H1 (cell line): ENCODE measurements at places on chromosomes 3 and 15.
A peak's percentile ranks its signal among the peaks of the same experiment; 100 is the strongest.

DNA sequence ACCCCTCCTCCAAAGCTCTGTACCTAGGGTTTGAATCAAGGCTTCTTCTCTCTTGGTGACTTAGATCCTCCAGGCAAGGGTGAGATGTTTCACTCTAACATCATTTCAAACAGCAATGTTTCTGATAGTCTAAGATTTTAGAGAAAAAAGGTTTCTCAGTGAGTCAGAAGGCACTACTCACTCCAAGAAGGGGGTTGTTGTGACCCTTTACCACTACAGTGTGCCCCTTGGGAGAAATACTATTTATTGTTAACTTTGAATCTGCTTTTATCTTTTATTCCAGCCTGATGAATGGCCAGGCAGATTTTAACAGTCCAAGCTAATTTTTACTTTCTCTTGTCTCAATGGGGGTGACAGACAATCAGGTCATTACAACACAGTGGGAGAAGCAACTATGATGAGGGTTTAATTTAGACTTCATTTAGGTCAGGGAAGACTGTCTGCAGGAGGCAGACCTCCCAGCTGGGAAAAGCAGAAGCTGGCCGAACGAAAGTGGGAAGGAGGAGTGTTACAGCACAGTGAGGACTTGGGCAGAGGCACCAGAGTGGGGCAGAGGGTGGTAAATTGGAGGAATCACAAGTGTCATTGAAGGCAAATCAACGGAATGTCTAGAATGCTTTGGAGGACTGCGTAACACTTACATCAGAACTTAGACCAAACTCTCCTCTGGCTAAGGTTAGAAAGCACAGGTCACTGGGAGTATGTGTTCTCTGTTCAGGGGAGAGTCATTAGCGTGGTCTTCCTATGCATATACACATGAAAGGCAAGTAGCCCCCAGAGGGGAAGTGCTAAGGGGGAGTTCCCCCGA lies 21.2 kb downstream of the ZNF860 start:
- no peaks in the 10 kb centered on the region for H3K27me3 ChIP-seq
- peaks cover 14% of the 10 kb centered on the region for H3K4me1 ChIP-seq
- H3K4me3 ChIP-seq: no peak overlapping the region
- no peak for DNase-seq

GRCh38 chr15:100694381-100695021 lies 92.1 kb downstream of the ASB7 start:
- no peak for DNase-seq
- H3K36me3 ChIP-seq: no peaks in the 10 kb centered on the region
- H3K27me3 ChIP-seq: no peaks in the 10 kb centered on the region
- no peak overlapping the region for H3K4me3 ChIP-seq
- no peaks in the 10 kb centered on the region for H3K4me1 ChIP-seq

DNA sequence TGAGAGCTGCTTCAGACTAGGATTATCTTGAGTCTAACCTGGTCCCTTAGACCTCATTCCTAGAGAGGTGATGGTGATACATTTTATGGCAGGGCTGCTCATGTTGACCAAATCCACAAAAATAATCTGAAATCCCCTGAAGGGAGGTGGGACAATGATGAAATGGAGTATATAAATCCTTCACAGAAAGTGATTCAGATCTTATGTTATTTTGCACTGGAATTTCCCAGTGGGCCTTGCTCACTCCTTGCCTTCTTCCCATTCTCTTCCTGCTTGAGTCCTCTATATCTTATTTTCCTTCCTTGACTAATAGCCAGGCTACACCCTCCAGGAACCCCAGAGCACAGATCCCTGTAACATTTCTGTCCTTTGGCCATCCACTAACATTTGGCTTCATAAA lies 10.4 kb upstream of the TMEM202 start:
- no peak overlapping the region for H3K4me3 ChIP-seq
- H3K36me3 ChIP-seq: no peaks in the 10 kb centered on the region
- H3K27me3 ChIP-seq: no peaks in the 10 kb centered on the region

- no peak for DNase-seq
- H3K27me3 ChIP-seq: no peaks in the 10 kb centered on the region
- H3K4me1 ChIP-seq: no peaks in the 10 kb centered on the region
- no peak overlapping the region for H3K4me3 ChIP-seq
Measured at GRCh38 chr15:58451826-58452225, 20.0 kb downstream of the LIPC start.

DNA sequence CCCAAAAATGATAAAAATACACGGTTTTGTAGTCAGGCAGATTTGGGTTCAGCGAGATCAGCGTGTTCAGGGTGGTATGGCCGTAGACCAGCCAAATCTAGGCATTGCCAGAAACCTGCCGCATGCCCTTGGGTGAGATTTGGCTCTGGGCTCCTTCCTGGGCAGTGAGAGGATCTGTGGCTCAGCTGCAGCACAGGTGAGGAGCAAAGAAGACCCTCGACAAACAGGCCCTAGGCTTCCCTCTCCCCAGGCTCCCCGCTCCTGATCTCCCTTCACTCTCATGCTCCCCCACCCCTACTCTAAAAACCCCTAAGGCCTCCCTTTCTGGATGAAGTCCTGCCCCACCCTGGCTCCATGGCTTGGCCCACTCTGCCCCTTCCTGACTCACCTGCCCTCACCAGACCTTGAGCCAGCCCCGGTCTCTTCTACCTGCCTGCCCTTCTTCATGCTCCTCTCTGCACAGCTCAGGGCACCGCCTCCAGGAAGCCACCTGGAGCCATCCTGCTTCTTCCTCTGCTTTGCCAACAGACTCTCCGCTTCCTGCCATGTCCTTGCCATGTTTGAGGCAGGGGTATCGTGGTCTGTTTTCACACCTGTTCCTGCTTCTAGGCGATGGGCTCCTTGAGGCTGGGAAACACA lies 88.1 kb downstream of the CORO2B start:
- peak; percentile 45 for DNase-seq
- no peaks in the 10 kb centered on the region for H3K36me3 ChIP-seq
- H3K4me1 ChIP-seq: peaks cover 12% of the 10 kb centered on the region
- H3K4me3 ChIP-seq: no peak overlapping the region
- H3K27ac ChIP-seq: 0 out of 2 replicates have a peak overlapping the region, but pooled peaks have one; percentile 44

- H3K36me3 ChIP-seq: no peaks in the 10 kb centered on the region
- no peaks in the 10 kb centered on the region for H3K27me3 ChIP-seq
- no peak for DNase-seq
- no peak overlapping the region for H3K27ac ChIP-seq
- no peak overlapping the region for H3K4me3 ChIP-seq
Measured at GRCh38 chr3:113575206-113575605, 42.9 kb downstream of the SIDT1 start.

DNA sequence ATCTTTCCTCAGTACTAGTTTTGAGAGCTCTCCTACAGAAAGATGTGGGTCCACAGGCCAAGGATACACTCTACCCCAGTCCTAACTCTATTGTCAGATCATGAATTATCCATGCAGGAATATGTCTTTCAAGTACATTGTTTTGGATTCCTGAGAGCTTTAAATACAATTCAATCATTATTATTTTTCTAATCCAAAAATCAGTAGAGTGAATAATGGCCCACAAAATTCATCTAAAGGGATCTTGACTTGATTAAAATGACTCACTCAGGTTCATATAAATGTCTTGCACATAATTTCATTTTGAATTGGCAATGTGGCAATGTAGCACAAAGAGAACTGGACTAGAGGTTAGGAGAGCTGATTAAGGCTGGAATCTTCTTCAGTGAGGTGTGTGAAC lies 93.9 kb downstream of the ZPLD1 start:
- H3K36me3 ChIP-seq: no peaks in the 10 kb centered on the region
- DNase-seq: no peak
- no peak overlapping the region for H3K27ac ChIP-seq
- no peak overlapping the region for H3K4me3 ChIP-seq
- no peaks in the 10 kb centered on the region for H3K27me3 ChIP-seq

- no peak overlapping the region for H3K27ac ChIP-seq
- DNase-seq: no peak
- H3K27me3 ChIP-seq: no peaks in the 10 kb centered on the region
Measured at GRCh38 chr3:167116120-167116922, 263.8 kb downstream of the ZBBX start.

DNA sequence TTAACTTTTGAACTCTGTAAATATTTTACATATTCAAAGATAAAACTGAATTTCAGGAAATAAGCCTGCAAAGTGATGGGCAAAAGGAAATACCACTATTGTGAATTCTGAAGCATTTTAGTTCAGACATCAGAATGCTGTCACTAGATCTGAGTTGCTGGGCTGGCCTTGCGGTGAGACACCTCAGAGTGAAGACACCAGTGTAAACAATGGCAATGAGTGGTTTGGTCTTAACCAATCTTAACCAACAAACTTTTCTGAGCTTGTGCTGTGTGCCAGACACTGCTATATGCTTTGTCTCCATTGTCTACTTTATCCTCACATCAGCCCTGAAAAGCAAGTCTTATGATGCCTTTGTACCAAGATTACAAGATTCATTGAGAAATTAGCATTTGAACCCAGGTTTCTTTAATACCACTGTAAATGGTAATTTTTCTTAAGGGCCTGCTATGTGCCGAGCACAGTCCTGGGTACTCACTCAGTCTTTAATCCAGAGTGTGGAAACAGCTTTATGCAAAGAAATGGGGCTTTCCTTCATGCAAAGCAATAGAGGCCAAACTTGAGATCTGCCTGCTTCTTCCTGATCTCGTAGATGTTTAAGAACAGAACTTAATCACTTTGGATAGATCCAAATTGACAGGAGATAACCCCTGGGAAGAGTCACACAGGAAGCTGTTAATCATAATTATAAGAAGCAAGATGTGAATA lies 55.0 kb downstream of the TMEM39A start:
- H3K27ac ChIP-seq: no peak overlapping the region
- H3K27me3 ChIP-seq: no peaks in the 10 kb centered on the region
- DNase-seq: no peak
- no peaks in the 10 kb centered on the region for H3K36me3 ChIP-seq

DNA sequence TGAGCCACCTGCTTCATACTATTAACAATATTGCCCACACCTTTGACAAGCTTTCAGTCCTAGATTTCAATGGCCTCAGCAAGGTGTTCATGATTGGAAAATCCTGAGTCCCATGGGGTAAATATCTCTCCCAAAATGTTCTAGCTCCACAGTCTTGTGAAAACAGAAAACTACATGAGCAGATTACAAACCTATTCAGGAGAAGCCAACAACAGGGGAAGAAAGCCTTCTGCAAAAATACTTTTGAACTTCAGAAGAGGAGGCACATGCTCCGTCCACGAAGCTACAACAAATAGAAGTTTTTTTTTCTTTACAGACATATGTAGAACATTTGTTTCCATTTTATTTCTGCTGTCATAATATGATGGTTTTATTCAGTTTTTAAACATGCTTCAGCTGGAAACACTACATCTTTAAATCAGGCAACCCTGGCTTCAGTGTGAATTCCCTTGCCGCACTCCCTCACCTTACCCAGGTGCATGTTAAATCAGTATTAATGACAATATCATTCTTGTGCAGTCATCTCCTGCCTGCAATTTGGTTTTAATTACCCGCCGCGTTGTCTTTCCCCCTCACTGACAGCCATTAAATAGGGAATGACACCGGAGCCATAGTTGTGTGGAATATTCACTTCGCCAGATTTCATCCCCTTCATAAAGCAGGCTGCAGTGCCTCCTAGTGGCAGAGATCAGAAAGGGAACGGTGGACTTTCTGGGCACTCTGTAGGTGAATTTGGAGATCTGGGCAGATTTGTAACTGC lies 725.5 kb upstream of the ARRDC4 start:
- H3K27ac ChIP-seq: no peak overlapping the region
- no peaks in the 10 kb centered on the region for H3K4me1 ChIP-seq
- no peaks in the 10 kb centered on the region for H3K36me3 ChIP-seq
- H3K27me3 ChIP-seq: no peaks in the 10 kb centered on the region

DNA sequence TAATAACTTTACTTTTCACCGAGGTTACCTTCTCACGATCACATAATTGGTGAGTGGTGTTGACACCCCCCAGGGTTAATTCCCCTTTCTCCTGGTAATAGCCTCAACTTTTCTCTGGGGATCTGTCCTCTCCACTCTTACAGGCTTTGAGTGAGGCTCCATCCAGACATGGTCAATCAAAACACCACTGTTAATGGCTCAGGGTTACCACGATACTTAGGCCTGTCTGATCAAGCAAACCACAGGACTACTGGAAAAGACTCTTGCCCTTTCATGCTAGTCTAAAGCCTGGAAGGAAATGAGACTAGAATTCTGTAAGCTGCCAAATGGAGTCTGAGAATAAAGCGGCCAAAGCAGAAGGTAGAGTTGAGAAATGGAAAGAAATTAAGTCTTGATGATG lies 56.5 kb upstream of the STT3B start:
- DNase-seq: no peak
- H3K27ac ChIP-seq: no peak overlapping the region
- no peaks in the 10 kb centered on the region for H3K27me3 ChIP-seq
- no peak overlapping the region for H3K4me3 ChIP-seq
- no peaks in the 10 kb centered on the region for H3K4me1 ChIP-seq
- no peaks in the 10 kb centered on the region for H3K36me3 ChIP-seq

DNA sequence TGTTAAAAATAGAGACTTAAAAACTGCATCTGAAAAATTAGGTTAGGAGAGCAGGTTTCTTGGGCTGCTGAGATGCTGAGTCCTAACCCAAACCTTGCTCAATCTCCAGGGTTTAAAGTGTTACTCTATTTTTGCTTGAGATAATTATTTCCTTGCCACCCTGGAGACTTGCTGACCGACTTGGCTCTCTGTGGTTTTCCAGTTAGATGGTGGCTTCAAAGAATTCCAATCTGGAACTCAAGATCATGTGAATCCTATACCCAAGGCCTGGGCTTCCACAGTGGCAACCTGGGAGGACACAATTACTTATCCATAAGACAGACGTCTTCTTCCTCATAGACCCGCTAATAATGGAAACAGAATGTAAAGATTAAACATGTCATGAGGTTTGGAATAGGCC lies 47.7 kb downstream of the SUMF1 start:
- no peak for DNase-seq
- no peak overlapping the region for H3K4me3 ChIP-seq
- no peaks in the 10 kb centered on the region for H3K4me1 ChIP-seq
- H3K27me3 ChIP-seq: no peaks in the 10 kb centered on the region
- H3K27ac ChIP-seq: no peak overlapping the region
- H3K36me3 ChIP-seq: peaks cover 3% of the 10 kb centered on the region; the same call in 1 of the 2 replicates

DNA sequence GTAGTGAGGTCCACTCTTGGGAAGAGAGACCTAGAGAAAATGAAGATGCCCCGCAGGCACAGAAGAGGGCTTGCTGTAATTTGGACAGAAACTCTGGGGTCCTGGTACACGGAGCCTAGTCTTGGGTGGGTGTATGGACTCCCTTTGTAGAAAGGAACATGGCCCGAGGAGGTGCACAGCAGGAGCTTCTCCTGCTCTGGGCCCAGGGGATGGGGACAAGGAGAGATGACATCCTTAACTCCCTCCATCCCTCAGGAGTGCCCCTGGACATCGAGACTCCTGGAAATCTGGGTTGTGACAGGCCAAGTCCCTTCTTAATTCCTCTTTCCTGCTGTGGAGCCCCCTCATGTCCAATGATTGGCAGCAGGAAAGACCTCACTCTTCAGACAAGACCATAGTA lies 29.9 kb upstream of the ABHD2 start:
- no peak overlapping the region for H3K27ac ChIP-seq
- no peaks in the 10 kb centered on the region for H3K36me3 ChIP-seq
- DNase-seq: no peak
- no peak overlapping the region for H3K4me3 ChIP-seq
- H3K27me3 ChIP-seq: no peaks in the 10 kb centered on the region
- H3K4me1 ChIP-seq: no peaks in the 10 kb centered on the region
